ENCODE measurements at places on chromosomes 12 and 14. TPM values are rescaled to one million over a fixed set of nuclear protein-coding genes. Genes with fewer than 3 reads are reported as not detected.
A peak's percentile ranks its signal among the peaks of the same experiment; 100 is the strongest.

The SLC38A4 gene
- total RNA-seq, result 2.7 TPM

DNA sequence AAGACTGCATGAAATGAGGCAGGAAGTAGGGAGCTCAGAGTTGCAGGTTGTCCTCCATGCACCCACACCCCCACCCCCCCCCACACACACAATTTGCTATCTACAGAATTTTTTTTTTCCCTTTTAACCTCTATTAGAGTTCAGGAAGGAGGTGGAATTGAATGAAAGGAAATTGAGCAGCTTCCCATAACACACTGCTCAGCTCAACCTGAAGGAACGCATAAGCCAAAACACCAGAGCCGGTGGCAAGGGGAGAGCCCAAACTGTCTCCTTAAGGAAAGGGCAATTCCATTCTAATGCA, 74.1 kb downstream of the NUAK1 start:
- DNase-seq, result no peak

DNA sequence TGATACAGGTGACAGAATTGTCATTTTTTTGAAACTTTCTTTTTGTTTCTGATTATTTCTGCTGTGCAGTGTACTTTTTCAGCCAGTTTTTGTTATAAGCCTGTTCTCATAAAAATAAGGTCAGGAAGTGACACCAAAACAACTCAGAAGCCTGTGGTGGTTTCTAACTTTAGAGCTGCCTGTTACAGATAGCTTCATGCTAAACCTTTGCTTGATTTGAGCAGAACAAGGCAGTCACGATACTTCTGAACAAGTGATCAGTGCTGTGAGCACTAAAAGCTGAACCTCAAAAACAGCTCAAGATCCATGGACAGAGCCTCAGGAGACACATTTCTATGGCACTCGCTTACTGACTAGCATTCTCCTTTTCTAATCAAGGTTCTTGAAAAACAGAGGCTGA, 82.0 kb downstream of the PRKCH start:
- no peak for DNase-seq

DNA sequence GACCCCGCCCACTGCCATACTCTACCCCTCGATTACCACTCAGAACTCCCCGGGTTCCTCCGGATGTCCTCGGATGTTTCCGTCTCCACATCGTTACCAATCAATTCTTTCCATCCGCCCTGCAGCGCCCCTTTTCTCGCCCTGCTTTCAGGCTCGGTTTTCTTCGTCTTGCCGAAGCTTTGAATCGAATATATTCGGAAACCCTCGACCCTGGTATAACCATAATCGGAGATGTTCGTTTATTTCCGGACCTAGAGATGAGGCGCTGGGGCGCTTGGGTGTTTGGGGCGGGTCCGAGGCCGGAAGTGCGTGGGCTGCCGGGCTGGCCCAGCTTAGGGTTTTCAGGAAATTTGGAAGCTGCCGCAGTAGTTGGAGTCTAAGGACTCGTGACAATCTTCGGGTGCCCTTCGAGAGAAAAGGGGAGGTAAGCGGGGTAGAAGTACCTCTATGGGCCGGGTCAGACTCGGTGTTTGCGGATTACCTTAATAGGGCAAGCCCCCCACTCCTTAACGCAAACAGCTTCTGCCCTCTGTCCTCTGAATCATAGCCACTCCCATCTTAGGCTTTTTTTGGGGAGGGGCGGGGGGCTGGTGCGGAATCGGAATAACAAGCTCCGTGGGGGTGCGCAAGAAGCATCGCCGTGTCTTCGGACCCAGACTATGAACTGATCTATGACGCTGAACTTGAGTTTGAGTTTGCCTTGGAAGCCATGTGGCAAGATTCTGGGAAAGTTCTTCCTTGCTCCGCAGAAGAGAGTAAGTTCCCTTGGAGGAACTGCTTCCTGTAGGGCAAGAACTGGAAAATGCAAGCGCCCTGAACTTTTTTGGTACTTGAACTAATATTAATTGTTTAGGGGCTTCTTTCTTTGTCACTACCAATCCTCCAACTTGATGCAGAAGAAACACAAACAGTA, at the start of gene C14orf119:
Gene C14orf119 (plus strand): TSS at position 310 of the 913 bp plus-strand sequence. CDS start 2,154 bp downstream, outside the sequence.
- peak; percentile 99 for DNase-seq

The KRT72 gene
- not detected for total RNA-seq

DNA sequence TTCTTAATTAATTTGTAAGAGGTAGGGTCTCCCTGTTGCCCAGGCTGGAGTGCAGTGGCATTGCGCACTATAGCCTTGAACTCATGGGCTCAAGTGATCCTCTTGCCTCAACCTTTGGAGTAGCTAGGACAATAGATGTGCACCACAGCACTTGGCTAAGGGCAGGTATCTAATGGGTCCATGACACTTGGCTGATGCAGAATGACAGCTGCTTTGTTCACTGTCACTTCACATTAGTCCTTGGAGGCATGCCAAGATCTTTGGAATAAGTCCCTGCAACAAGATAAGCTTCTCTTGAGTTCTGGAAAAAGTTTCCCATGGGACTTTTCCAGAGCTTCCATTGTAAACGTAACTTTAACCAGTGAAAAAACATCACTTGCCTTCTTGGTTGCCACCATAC, 23.4 kb downstream of the COQ6 start:
- DNase-seq, result no peak

GRCh38 chr14:79011091-79011919, 841.1 kb downstream of the NRXN3 start:
- peak; percentile 65 for DNase-seq

DNA sequence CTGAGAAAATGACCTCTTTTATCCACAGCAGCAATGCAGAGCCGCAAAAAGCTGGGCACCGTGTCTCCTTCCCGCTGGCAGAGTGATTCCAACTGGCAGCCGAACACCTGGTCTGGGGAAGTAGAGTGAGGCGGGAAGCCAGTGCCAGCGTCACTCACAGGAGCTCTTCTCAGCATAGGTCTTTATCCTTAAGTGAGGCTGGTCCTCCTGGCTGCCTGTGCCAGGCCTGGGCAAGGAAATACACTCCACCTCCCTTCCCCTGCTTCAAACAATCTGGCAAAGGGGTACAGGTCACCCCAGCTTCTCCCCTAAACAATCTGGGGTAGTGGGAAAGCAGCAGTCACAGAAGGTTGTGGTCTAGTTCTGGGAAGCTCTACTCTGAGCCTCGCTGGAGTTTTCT, 4.8 kb downstream of the ARHGAP9 start:
- DNase-seq, result no peak

- DNase-seq, result no peak
These were observed 123.0 kb downstream of the ARID2 start for GRCh38 chr12:45852508-45852907.

GRCh38 chr12:78204926-78205325, 374.2 kb downstream of the NAV3 start:
- no peak for DNase-seq

DNA sequence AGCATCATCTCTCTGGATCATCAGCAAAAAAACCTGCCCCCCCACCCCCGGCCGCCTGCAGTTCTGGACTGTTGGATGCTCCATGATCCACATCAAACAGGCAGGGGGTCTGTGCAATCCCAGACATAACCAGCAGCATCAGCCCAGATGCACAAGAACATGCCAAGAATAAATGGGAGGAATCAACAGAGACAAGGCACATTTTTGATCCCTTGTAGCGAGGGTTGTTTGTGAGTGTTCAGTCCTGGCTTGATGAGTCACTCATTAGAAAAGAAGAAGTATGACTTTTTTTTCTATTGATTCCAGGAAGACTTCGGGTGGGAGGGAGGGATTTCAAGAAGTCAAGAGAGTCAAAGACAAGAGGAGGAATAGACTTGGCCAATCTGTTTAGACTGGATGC, 244.2 kb downstream of the KSR2 start:
- DNase-seq, result peak; percentile 36

DNA sequence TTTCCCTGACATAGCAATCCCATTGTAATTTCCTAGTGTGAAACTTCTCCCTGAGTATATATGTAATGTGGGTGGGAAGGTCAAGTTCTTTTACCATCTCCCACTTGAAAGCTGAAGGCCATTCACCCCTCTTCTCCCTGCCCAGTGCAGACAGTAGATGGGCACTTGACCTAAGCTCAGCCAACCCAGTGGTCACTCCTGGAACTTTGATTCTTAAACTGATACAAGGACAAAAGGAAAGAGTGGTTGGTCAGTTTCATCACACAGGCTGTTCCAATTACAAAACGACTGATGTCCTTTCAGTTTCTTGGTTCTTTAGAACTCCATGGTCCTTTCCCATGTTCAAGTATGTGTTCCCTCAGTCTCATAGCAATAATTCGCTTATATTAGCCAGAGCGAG, 8.4 kb upstream of the APOLD1 start:
- DNase-seq, result no peak

GRCh38 chr14:101191721-101192660, 288.5 kb upstream of the RTL1 start:
- DNase-seq, result no peak

- no peak for DNase-seq
These were observed 3.0 kb upstream of the NPFF start for GRCh38 chr12:53510181-53510812.

GRCh38 chr14:53310412-53310811, 157.3 kb upstream of the DDHD1 start:
- DNase-seq, result no peak

GRCh38 chr12:88307961-88308360, 165.9 kb downstream of the TMTC3 start:
- no peak for DNase-seq

The EIF2S3B gene
- 0.64 TPM for total RNA-seq
